GM23248 (cell line): ENCODE measurements at places on chromosomes 5 and 9.

DNA sequence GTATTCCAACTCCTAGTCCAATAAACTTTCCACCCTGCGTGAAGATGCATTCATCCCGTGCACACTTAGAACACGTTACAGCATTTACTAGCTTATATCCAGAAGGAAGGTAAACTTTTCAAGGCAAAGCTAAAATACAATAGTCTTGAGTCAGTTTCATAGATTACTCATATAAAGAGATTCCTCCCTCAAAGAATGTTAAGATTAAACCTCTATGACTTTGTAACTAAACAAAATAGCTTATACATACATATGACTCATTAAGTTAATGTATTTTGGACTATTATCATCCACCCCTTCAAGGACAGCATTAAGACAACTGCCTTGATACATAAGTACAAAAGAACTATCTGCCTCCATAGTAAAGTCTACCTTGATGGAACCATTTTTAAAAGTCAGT is 36.1 kb downstream of the TLE1 start:
- H3K4me1 ChIP-seq = peaks cover 12% of the 10 kb centered on the region
- H3K27ac ChIP-seq = no peak overlapping the region
- H3K27me3 ChIP-seq = no peaks in the 10 kb centered on the region
- H3K36me3 ChIP-seq = peaks cover 3% of the 10 kb centered on the region; the same call in 1 of the 2 replicates

- no peak overlapping the region for H3K27ac ChIP-seq
- peak; percentile 40 for DNase-seq
These were observed 150.3 kb downstream of the FBXL7 start for GRCh38 chr5:15650266-15650665.

GRCh38 chr5:115413651-115414050 is 117.2 kb upstream of the CCDC112 start:
- H3K27me3 ChIP-seq = no peaks in the 10 kb centered on the region
- no peaks in the 10 kb centered on the region for H3K36me3 ChIP-seq
- no peak overlapping the region for H3K4me3 ChIP-seq
- no peak overlapping the region for H3K27ac ChIP-seq
- no peak for DNase-seq

GRCh38 chr5:73344835-73345234 is 103.7 kb downstream of the FOXD1 start:
- no peaks in the 10 kb centered on the region for H3K36me3 ChIP-seq
- H3K4me3 ChIP-seq = no peak overlapping the region
- no peaks in the 10 kb centered on the region for H3K27me3 ChIP-seq
- peak; percentile 33 for DNase-seq

DNA sequence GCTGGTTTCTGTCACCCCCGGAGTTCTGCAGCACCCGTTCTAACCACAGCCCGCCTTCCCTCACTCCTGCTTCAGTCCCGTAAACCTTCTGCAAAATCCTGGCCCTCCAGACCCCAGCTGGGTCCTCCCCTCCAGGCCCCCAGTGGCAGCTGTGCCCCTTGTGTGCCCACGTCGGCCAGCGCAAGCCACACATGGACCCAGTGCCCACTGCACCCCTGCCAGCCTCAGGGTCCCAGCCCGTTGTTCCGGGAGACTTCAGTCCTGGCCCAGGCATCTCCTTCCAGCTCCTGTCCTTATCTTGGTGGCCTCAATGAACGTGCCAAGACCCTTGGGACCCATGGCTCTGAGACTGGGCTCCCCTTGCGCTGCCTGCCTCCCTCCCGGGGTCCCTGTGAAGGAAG is 43.2 kb downstream of the EXD3 start:
- H3K27me3 ChIP-seq = no peaks in the 10 kb centered on the region
- H3K36me3 ChIP-seq = no peaks in the 10 kb centered on the region
- no peaks in the 10 kb centered on the region for H3K4me1 ChIP-seq
- no peak overlapping the region for H3K4me3 ChIP-seq

DNA sequence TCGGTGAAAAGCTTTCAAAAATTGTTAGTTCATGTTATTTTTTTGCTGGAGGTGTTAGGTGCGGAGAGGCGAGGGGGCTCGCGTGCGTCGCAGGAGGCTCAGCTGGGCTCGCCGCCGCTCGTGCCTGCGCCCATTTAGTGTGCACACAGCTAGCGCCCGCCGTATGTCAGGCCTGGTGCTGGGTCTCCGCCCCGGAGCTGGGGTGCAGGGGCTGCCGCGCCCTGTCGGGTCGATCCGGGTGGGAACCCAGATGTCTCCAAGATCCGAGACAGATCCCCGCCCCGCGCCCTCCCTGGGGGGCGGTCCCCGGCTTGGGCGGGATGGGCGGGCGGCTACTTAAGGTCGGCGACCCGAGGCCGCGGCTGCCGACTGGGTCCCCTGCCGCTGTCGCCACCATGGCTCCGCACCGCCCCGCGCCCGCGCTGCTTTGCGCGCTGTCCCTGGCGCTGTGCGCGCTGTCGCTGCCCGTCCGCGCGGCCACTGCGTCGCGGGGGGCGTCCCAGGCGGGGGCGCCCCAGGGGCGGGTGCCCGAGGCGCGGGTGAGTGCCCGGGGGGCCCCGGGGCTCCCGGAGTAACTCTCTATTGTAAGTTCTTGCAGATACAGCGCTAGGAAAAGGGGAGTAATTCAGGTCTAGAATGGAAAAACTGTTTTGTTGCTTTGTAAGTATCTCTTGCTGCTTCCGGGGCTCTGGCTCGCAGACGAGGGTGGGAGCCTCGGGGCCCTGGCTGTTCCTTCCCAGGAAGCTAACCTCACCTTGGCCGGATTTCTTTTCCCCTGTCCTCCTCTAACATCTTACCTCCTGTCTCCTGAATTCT is 31.7 kb downstream of the GSN start:
- no peak overlapping the region for H3K27ac ChIP-seq
- H3K36me3 ChIP-seq = 0 out of 2 replicates have a peak, but pooled peaks cover 14% of the 10 kb centered on the region
- peak overlapping the region; percentile 68 for H3K4me3 ChIP-seq
- DNase-seq = peak; percentile 76

GRCh38 chr9:134591573-134591981 is 50.0 kb upstream of the COL5A1 start:
- H3K27ac ChIP-seq = peak overlapping the region; percentile 98
- peaks cover 34% of the 10 kb centered on the region for H3K4me1 ChIP-seq
- DNase-seq = peak; percentile 88
- no peaks in the 10 kb centered on the region for H3K36me3 ChIP-seq
- H3K27me3 ChIP-seq = no peaks in the 10 kb centered on the region

- DNase-seq = no peak
- H3K4me3 ChIP-seq = no peak overlapping the region
- no peaks in the 10 kb centered on the region for H3K4me1 ChIP-seq
These were observed 10.2 kb downstream of the UBE2QL1 start for GRCh38 chr5:6458833-6459232.

DNA sequence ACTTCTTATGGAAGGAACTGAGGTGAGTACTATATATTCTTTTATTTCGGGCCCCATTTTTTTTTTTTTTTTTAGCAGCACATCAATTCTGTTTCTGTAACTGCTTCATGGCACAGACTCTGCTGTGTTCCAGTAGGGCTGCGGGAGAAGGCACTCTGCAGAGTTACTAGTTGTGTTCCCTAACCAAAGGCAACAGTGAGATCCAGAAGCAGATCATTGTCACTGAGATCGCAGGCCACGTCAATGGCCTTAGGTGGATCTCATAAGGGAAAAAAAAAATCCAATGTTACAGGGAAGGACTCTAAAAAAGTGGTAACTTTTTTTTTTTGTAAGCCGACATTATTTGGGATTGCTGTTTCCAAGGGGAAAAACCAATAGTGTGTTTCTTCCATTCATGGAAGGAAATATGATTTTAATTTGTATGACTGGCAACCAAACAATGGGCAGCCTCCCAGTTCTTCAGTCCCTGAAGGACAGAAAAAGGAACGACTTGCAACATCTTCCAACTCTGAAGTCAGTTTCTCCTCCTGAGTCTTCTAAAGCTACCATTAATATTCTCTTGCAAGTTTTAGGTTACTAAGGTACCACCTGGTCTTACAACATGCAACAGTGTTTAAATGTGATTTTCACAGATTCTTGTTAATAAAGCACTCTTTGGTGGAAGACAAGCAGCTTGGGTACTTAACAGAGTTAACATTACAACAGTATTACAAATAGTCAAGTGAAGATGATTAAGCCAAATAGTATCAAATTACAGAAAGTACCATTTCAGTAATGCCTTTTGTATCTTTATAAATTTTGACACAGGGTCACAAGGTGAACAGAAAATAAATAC is 52.8 kb downstream of the HABP4 start:
- DNase-seq = peak; percentile 47
- peak overlapping the region; percentile 33 for H3K27ac ChIP-seq
- H3K4me3 ChIP-seq = no peak overlapping the region
- H3K36me3 ChIP-seq = no peaks in the 10 kb centered on the region
- H3K4me1 ChIP-seq = peaks cover 26% of the 10 kb centered on the region

DNA sequence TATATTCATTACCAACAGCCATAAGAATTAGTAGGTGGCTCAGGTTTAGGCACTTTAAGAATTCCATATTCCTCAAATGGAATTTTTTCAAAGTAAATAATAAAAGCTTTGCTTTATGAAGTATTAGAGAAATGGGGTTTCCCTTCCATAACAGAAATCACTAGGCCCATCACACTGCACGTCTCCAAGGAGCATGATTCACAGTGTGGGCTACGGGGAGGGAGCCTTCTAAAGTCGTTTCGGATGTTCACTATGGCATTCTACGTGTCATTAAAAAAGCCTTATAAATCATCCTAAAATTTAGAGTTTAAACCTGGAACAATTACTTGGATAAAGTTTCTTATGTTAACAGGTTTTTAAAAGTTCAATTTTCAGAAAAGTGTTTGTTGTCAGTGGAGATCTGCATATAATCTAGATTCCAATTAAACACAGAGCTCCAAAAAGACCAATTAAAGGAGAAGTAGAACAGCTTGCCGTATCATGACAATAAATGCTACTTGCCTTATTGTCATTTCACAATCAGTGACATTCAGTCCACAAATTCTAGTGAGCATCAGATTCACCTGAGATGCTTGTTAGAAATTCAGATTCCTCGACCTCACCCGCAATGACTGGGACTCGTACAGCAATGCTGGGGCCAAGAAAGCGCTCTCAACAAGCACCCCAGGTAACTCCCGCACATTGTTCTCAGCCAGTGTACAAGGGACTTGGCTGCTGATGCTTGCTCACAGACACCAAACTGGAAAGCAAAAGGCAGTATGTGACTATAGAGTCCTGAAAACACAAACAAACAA is 115.7 kb downstream of the NFIB start:
- H3K27ac ChIP-seq = no peak overlapping the region
- H3K27me3 ChIP-seq = no peaks in the 10 kb centered on the region
- peaks cover 8% of the 10 kb centered on the region; the same call in 1 of the 2 replicates for H3K4me1 ChIP-seq
- DNase-seq = peak; percentile 22
- no peak overlapping the region for H3K4me3 ChIP-seq
- no peaks in the 10 kb centered on the region for H3K36me3 ChIP-seq

DNA sequence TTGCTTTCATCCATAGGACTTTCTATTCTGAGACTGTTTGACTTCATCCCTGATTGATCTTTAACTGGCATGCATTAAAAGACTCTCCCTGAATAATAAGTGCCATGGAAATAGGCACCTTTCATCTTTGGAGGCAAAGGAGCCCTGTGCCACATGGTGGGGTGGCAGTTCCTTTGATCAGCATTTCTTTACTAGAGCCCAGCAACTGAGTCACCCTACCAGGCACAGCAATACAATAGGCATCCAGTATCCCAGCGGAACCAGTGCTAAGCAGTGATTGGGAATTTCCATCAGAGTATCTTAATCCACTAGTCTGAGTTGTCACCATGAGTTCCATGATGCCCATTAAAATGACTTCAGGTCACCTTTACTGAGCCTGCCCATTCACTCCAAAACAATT is 476.1 kb upstream of the MPDZ start:
- DNase-seq = peak; percentile 5
- H3K4me3 ChIP-seq = no peak overlapping the region
- peaks cover 10% of the 10 kb centered on the region; the same call in 1 of the 2 replicates for H3K27me3 ChIP-seq
- 0 out of 2 replicates have a peak, but pooled peaks cover 3% of the 10 kb centered on the region for H3K4me1 ChIP-seq

DNA sequence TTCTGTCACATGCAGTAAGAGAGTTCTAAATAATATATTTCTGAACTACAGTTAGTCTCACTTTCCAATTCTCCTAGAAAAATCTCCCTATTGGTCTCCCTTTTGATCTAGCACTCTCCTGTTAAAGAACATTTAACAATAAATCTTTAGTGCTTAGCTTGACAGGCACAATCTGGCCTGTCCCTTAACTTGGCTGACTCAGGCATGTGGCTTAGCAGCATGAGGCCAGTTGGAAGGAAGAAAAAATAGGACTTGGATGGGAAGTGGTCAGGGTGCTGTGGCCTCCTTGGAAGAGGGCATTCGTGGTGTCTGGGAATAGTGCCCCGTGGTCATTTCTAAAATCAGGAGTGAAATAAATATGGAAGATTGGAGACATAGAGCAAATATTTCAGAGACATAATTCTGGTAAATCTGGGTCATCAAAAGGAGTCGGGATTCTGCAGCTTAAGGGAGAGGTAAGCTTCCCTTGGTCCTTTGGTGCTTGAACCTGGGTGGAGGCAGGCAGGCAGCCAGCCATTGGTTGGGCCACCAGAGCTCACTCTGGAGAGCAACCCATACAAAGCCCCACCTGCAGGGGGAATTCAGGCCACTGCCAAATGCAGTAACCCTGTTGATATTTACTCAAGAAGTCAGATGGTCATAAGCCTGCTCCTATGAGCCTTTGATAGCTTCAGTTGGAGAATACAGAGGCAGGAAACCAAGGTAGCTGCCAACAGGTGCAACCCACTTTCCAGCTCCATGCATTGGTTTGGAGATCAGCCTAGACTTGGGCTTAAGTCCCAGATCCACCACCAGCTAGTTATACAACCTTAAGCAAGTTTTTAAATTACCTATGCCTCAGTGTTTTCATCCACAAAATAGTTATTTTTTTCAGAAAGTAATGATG is 28.8 kb upstream of the TLE4 start:
- H3K27ac ChIP-seq = no peak overlapping the region
- H3K4me1 ChIP-seq = no peaks in the 10 kb centered on the region
- no peak for DNase-seq
- H3K27me3 ChIP-seq = 0 out of 2 replicates have a peak, but pooled peaks cover 4% of the 10 kb centered on the region
- H3K4me3 ChIP-seq = no peak overlapping the region

DNA sequence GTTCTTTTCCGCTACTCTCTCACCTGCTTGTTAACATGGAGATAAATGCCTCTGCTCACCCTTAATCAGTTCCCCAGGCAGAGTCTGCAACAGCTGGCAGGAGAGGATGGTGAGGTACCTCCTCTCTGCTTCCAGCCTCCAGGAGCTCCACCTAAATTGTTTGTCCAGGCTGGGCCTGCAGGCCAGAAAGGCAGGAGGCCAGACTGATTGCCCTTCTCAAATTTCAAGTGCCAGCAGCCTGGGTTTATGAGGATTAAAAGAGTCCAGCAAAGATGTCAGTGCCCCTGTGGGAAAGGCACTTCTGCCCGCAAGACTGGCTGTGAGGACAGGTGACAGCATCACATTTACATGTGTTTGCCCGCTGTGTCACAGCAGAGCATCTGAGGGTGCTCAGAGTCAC is 19.8 kb downstream of the CORO2A start:
- H3K36me3 ChIP-seq = no peaks in the 10 kb centered on the region
- no peak overlapping the region for H3K4me3 ChIP-seq
- no peaks in the 10 kb centered on the region for H3K27me3 ChIP-seq
- DNase-seq = no peak
- H3K4me1 ChIP-seq = 0 out of 2 replicates have a peak, but pooled peaks cover 6% of the 10 kb centered on the region

GRCh38 chr9:7089406-7090193 is 331.8 kb downstream of the KDM4C start:
- no peaks in the 10 kb centered on the region for H3K27me3 ChIP-seq
- no peak overlapping the region for H3K4me3 ChIP-seq
- DNase-seq = no peak
- H3K27ac ChIP-seq = no peak overlapping the region
- H3K4me1 ChIP-seq = no peaks in the 10 kb centered on the region

- no peak overlapping the region for H3K4me3 ChIP-seq
- H3K27ac ChIP-seq = no peak overlapping the region
- peaks cover 4% of the 10 kb centered on the region; the same call in 1 of the 2 replicates for H3K27me3 ChIP-seq
- H3K4me1 ChIP-seq = no peaks in the 10 kb centered on the region
- no peaks in the 10 kb centered on the region for H3K36me3 ChIP-seq
These were observed 172.8 kb downstream of the ERCC6L2 start for GRCh38 chr9:96048104-96048955.
